ENCODE measurements at places on chromosomes 12 and 14.

DNA sequence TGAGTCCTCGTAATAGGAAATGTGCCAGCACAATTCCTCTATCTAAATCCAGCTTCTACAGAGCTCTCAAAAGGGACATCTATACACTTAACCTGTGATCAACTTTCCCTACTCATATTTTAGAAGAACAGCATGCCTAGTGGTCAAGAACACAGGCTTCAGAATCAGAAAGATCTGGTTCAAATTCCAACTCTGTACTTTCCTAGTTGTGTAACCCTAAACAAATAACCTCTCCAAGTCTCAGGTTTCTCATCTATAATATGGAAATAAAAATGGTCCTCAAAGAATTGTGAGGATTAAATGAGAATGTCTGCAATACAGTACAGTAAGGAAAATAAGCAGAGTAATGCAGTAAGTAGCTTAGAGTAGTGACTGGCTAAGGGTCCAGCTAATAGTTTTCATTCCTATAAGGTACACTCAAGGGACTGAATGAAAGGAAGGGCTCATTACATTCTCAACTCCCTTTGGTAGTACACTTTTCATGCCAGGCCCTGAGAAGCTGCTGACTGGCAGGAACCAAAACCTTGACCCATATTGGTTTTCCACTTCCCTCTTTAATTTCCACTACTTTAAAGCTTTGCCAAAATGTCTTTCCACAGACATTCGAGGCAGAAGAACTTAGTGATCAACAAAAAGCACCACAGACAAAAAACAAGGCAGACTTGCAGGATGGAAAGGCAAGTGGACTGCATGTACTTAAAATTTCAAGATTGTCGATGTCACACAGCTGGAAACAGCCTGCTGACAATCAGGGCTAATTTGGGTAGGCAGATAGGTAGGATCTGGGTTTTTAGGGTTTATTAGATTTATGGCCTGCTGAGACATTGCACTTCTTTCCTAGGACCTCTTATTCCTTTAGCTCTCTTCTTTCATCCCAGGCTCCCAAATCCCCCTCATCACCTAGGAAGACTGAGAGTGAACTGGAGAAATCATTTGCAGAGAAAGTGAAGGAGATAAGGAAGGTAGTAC, 4.3 kb downstream of the CCDC196 start:
- ATAC-seq, result no peak

DNA sequence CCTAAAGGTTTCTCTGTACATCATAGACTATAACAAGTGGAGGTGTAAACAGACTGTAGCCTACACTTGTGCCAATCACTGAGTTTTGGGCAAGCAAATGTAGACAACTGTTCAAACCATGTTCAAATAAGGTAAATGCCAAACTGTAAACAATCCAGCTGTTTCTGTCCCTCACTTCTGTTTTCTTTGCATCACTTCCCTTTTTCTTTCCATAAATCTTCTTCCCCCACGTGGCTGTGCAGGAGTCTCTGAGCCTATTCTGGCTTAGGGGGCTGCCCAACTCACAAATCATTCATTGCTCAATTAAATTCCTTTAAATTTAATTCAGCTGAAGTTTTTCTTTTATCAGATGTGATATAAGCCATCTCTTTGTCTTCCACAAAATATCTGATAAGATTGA, 65.1 kb upstream of the CPM start:
- no peak for ATAC-seq

DNA sequence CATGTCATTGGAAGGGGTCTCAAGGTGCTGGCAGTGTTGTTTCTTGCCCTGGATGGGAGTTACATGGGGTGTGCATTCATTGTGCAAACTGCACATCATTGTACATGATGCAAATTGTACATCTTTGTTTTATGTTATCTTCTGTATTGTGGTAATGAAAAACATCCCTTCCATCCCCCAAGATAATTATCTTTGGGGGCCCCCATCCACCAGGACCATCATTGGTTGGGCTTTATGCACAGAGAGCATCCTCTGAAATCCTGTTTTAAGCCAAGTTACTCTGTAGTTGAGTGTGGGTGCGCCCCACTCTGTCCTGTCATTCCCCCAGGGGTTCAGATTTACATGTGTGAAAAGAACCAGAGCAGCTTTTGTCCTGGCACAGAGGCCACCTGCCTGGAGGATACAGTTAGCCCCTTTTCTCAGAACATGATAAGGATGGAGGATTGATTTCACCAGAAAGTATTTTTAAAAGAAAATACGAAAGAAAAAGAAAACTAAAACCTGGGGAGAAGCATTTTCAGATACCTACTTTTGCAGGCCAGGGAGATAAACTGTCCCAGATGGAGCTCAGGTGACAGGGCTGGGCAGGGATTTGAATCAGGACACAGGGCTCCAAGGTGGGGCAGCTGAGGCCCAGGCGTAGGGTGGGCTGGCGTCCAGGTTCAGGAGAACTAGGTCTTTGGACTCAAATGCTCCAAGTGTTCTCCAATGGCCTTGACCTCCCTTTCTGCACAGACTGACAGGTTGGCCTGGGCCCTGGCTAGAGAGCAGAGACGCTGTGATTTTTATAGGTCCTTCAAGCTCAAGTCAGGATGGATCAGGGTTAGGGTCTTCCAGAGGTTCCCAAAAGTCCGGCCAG, 17.2 kb downstream of the WSCD2 start:
- no peak for ATAC-seq

GRCh38 chr14:33736299-33736825, 214.5 kb downstream of the EGLN3 start:
- ATAC-seq, result no peak

DNA sequence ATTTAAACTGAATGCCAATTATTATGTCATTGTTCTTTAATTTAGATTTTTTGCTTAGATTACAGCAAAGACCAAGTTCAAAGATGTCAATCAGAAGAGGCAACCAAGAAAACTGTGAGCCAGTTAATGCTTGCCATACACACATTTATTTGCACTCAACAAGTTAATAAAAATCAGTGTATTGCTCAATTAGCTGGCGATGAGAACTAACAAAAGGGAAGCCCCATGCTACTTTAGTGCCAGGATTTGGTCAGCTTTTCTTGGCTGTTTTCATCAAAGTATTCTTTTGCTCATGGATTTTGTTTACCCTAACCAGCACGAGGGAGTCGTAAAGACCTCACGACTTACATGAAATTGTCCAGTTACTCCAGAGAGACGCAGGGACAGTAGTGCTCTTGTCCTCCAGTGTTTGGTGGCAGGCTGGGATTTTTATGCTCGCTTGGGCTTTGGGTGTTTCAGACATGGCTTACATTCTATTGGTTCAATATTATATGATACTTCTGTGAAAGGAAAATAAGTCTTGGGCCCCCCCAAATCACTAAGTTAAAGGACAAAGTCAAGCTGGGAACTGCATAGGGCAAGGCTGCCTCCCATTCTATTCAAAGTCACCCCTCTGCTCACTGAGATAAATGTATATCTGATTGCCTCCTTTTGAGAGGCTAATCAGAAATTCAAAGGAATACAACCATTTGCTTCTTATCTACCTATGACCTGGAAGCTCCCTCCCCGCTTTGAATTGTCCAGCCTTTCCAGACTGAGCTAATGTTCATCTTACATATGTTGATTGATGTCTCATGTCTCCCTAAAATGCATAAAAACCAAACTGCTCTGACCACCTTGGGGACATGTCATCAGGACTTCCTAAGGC, 7.4 kb upstream of the B4GALNT1 start:
- ATAC-seq, result no peak

- no peak for ATAC-seq
Observed at GRCh38 chr14:90179809-90180779, 76.3 kb upstream of the PSMC1 start.

DNA sequence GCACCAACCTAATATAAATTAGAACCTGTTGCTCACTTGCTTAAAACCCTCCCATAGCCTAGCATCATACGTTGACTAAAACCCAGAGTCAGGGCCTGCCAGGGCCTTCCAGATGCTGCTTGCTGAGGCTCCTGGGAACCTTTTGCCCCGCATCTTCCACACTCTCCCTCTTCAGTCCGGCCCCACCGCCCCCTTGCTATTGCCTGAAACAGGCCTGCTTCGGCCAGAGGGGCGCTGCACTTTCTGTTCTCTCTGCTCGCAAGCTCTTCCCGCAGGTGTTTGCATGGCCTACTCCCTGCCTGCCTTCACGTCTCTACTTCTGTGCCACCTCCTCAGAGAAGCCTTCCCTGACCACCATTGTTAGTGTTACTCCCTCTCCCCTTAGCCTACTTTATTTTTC, 13.7 kb upstream of the TCTN2 start:
- ATAC-seq, result no peak

DNA sequence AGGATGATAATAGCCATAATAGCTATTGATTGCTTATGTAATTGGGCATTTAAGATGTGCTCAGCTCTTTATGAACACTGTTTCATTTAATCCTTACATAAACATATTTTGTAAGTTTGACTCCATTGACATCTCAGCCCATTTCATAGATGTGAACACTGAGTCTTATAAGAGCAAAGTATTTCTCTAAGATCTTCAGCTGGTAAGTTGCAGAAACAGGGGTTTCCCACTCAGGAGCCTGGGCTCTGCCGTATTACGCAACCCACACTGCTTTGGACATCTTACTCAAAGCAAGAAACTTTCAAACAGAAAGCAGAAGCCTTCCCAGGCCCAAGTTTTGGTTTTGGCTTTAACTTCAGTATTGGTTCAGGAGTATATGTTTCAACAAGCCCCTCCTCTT, 705.1 kb downstream of the MED13L start:
- ATAC-seq, result no peak

DNA sequence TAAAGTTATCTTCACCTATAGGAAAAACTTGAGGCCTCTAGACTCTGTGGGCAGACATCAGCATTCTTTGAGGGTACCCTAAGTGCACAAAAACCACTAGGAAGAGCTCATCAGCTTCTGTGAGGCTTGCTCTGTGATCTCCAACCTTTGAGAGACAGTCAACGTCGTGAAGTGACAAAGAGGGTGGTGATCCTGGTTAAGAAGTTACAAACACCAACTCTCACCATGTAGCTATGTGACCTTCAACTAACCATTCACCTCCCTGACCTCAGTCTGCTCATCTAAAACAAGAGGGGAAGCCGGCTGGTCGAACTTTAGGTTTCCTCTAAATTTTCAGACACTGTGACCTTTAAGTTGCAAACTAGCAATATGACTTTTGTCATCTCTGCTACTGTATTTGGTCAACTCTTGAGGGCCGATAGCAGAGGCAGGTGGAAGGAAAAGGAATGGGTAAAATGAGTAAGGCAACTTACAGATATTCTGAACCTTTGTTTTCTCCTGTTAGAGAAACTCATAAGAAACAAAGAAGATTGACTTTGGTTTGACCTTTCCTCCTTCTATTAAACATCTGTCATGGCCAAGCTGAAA, 103.2 kb upstream of the PARP11 start:
- ATAC-seq, result no peak

GRCh38 chr12:119181202-119181601, 2.5 kb downstream of the HSPB8 start:
- ATAC-seq, result no peak

DNA sequence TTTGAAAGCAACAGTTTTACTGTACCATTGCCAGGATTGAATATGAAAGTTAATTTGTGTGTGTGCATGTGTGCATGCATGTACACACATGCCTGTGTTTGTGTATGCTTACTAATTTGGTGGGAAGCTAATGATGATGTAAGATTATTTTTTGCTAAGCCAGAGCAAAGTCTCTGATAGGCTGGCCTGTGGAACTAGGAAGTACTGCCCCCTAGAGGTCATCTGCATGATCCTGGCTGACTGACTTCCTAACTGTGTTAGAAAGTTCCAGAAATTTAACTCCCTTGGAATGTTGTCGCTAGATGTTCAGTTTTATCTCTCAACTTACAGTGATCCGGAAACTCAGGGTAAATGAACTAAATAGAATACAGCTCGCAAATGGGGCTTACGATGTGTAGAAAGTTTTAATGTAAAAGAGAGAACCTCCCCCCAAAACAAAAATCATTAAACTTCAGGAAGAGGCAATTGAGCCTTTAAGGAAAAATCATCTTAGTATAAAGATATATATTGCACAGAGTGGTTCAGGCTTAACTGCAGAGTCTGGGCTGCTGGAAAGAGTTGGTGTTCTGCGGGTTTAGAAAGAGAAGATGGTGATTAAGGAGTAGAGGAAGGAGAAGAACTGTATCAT, 34.3 kb upstream of the SLC38A1 start:
- ATAC-seq, result peak; percentile 75

All from SK-N-SH treated with all-trans-retinoic acid at 6 μM for 48 hours (cell line).